ENCODE measurements at places on chromosomes 5 and 9.

DNA sequence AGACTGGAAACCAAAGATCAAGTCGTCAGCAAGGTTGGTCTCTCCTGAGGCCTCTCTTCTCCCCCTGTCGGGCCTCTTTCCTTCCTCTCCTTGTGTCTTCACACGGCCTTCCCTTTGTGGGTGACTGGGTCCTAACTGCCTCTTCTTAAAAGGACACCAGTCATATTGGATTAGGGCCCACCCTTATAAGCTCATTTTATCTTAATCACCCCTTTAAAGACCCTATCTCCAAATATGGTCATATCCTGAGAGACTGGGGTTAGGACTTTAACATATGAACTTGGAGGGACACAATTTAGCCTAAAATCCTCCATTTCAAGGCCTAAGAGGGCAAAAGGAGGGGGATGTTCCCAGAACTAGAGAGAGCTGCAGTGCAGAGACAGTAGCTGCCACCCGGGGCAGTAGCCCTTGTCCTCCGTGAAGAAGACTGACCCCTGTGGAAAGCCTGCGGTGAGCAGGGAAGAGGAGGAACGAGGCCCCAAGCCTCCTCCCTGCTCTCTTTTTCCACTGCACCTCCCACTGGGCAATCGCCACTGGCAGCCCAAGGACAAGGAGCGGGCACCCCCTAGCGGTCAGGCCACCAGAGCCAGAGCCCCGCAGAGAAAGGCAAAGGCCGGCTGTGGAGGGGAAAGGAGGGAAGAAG is 34.9 kb downstream of the CFAP90 start:
- DNase-seq = no peak

DNA sequence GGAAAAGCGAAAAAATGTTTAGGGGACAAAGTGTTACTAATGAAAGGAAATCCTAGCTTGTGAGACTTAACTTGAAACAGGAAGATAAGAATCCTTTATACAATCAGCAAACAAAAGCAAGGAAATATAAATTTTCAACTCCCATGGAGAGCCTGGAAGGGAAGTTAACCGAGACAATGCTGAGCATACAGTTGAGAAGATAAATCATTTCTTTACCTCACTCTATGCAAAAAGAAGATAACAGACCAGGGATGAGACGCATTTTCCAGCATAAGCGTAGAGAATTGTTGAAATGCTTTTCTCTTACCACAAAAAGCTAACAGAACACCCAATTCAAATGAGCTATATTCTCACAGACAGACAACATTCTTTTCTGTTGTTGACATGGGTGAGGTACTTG is 309.6 kb downstream of the CWC27 start:
- no peak for DNase-seq

- no peak for DNase-seq
Measured at GRCh38 chr9:131707733-131708157, 32.1 kb downstream of the RAPGEF1 start.

- peak; percentile 20 for DNase-seq
Measured at GRCh38 chr5:176817841-176818377, 7.5 kb downstream of the UNC5A start.

DNA sequence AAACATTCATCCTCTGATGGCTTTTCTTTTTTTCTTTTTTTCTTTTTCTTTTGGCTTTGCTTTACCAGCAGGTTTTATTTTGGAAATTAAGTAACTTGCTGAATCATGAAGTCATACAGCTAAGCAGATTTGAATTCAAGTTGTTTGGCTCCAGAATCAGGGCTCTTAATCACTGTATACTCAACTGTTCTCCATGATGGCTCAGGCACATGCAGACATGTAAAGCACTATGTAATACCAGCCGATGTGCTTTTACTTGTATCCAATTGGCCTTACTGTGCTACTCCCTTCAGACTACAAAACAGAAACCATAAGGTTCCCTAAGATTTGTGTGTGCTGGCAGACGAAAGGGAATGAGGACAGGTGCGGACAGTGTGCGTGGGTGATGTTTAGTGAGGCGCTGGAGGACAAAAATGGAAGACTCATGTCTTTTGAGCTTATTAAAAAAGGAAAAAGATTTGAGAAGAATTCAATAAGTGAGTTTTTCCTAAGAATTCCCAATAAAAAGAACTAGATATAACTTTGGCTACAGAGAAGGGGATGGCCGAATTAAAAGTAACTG is 44.7 kb upstream of the OTP start:
- no peak for DNase-seq

DNA sequence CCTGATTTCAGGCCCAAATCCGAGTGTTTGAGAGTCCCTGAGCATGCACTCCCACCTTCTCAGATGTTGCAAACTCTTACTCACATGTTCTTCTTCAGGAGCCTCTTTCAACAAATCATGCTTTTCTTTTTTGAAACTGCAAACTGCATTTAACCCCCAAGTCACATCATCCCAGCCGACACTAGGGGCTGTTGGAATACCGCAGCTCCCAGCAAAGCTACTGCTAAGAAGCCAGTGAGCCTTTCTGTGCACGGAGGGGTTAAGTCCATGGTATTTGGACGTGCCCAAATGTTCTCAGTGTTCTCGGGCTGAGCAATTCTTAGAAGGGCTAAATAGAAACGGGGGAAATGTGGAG is 282.9 kb downstream of the NFIB start:
- no peak for DNase-seq

DNA sequence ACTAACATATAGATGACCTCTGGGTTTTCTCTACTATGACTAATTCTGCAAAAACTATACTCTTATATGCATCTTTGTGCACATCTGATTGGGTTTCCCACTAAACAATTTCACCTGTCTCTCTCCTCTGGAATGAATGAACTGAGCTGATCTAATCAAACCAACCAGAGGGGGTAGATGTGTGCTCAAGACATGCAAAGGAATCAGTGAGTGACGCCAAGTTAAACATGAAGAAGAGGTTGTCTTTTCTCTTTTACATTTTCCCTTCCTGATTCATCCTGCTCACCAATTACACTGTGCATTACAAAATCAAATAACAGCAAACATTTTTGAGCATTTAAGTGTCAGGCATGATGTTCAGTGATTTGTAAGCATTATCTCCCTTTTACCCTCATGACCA is 29.6 kb upstream of the GRXCR2 start:
- DNase-seq = no peak

DNA sequence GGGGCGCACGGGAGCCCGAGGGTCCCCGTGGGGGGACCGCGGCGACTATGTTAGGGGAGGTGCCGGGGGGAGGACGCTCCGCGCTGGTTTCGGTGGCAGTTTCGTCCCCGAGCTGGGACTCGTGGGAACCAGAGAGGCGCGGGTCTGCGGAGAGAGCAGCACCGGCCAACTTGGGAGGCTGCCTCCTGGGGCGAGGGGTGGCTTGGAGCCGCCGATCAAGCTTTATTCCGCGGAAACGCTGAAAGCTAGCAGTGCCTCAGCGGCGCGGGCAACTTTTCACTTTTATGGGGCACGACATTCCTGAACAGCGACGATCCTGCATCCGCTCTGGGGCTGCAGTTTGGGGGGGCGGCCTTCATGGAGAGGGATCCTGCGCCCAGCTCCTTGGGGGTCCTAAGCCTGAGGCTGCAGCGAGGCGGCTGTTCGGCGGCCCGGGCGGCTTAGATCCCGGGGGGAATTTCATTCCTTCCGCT is 369 bp downstream of the OCLN start:
- peak; percentile 27 for DNase-seq

DNA sequence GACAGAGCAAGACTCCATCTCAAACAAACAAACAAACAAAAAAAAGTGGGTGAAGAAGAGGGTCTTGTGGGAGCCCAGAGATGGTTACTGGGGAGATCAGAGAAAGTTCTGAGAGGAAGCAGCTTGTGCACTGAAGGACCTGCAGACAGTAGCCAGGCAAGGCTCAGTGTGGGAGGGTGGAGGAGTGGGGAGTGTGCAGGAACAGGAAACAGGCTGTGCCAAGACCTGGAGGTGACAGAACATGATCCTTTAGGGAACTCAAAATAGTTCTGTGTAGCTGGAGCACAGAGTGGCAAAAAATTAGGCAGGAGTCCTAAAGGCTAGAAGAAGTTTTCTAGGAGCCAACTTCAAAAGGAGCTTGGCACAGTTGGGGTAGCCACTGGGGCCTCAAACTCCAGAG is 19.2 kb upstream of the NANS start:
- no peak for DNase-seq

GRCh38 chr5:56523790-56524575 is 290.9 kb upstream of the ANKRD55 start:
- DNase-seq = no peak

- no peak for DNase-seq
Measured at GRCh38 chr9:133437753-133438531, 15.8 kb downstream of the ADAMTS13 start.

DNA sequence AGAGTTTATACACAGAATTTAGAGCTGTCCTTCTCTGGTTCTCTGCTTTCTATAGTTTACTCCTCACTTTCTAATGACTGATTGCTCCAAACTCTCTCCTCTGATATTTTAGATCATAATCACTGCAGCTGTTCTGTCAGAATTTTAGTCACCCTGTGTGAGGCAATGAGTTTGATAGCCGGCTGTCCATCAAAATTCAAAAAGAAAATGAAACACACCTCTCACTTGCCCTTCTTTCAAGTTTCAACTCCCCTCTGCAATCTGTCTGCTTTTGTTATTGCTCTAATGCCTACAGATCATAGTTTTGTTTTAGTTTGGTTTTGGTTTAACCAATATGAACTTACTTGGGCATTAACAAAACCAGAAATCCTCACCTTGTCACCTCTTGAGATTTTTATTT is 23.3 kb upstream of the ABLIM3 start:
- no peak for DNase-seq

DNA sequence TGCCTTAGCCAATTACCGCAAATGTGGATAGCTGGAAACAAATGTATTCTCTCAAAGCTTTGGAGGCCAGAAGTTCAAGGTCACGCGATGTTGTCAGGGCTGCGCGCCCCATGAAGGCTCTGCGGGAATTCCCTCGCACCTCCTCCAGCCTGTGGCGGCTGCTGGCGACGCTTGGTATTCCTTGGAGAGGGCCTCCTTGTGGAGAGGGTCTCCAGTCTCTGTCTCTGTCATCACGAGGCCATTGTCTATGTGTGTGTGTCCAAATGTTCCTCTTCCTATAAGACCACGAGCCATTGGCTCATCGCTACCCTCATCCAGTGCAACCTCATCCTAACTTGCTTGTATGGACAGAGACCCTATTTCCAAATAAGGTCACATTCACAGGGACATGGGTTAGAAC is 97.5 kb downstream of the ANKRD33B start:
- DNase-seq = no peak

DNA sequence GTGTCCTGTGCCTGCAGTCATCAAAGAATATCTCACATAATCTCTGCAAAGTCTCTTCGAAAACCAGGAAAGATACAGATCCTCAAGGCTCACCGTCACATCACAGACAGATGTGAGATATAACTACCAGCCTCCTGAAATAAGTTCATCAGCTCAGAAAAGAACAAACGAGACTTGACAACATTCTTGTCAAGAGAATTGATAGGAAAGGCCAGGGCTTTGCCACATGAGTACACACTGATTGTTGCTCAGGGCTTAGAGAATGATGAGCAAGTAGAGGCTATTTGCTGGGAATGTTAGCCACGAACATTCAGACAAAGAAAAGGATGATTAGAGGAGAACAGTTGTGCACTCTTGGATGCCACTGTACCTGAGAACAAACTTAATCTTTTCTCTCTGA is 535.1 kb downstream of the ELAVL2 start:
- DNase-seq = no peak

DNA sequence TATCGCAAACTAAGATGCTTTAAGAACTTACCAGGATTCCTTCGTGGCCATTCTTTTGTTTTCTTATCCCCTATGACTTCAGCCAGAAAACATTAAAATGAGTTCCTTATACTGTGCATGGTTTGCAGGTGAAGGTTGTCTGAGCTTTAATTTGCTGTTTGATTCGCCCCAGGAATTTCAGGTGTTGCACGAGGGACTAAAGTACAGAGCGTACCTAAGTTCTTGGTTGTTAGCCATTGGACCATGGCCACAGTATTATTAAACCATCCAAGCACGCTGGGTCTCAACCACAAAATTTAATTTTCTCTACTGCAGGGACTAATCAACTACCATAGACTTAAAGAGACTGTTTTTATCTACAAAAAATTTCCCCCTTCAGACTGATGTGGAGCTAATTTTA is 208.4 kb upstream of the MPDZ start:
- no peak for DNase-seq

DNA sequence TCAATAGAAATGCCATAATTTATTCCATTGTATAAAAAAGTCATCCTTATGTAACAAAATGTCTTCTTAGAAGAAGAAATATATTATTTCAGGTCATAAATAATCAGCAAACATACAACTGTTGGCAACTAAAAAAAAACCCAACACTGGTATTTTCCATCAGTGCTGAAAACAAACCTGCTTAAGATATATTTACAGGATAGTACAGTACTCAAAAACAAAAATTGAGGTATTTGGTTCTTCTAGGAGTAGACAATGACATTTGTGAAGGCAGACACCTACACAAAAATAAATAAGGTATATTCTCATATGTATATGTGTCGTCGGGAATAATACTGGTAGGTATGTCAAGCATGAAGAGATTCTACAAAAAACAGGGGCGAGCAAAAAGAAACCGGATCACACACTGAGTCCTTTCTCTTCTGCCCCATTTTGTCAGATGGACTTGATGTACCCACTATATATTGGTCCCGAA is 2.9 kb downstream of the DUSP1 start:
- DNase-seq = no peak

- no peak for DNase-seq
Measured at GRCh38 chr9:26523577-26523976, 369.0 kb downstream of the CAAP1 start.

- DNase-seq = no peak
Measured at GRCh38 chr5:122089096-122090013, 11.3 kb upstream of the LOX start.

GRCh38 chr9:87206064-87206661 is 258.9 kb upstream of the GAS1 start:
- DNase-seq = no peak

DNA sequence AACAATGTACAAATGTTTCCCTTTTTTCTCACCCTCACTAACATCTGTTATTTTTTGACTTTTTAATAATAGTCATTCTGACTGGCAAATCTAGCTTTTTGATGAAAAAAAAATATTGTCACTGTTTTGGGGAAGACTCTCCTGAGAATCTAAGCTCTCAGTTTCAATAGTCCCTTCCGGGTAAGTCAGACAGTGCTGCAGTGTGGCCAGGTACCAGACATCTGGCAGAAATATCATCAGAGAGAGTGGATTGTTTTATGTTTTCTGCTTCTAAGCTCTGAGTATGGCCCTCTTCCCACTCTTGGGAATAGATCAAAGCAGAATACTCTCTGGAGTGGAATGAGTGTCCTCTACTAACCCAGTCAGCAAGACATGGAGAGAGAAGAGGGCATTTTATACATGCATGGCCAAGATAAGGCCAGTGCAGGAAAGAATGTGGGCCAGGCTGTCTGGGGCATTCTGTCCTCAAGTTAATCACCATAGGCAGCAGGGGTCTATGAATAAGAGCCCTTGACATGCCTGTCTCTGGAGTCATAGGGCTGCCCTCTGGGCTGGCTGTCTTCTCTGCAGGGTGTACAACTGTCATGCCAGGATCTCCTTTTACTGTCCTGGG is 38.5 kb upstream of the OR2S2 start:
- DNase-seq = no peak
